ENCODE measurements at places on chromosomes 1 and 21.
A peak's percentile ranks its signal among the peaks of the same experiment; 100 is the strongest.

DNA sequence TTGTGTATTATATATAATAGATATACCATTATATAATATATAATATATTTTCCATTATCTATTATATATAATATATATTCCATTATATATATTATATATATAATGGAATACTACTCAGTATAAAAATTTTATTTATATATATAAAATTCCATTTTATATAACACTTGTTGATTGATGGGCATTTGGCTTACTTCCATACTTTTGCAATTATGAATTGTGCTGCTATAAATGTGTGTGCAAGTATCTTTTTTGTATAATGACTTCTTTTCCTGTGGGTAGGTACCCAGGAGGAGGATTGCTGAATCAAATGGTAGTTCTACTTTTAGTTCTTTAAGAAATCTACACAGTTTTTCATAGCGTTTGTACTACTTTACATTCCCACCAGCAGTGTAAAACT lies 1211.1 kb downstream of the NCAM2 start:
- no peak for DNase-seq

GRCh38 chr1:25757151-25757845 lies 42.7 kb upstream of the SELENON start:
- DNase-seq = no peak

DNA sequence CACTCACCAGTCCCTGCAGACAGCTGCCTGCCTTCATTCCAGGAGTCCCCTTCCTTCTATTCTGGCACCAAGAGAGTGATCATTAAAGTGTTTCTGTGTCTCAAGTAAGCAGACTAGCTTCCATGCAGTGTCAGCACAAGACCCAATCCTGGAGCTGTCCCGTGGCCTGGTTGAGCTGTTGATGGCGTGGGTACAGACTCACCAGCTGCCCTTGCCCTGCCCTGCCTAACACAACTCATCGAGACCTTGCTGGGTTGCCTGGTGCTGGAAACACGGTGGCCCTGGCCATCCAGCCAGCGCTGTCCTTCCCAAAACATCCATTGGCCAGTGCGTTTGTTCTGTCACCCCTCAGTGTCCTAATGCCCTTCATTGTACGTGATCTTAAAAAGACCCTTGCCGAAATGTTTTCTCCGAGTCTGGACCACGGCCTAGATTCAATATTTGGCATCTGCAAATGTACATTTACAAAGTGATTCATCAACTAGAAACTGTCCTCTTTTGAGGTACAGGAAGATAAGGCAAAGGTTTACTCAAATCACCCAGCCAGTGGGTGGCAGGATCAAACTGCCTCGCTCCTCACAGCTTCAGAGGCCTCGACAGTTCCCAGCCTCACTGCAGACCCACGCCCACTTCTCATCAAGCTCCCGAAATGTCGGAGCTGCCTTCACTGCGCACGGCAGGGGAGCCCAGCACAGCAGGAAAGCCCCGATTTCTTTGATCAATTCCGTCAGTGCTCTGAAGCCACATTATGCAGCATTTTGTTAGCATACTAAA lies 494.2 kb downstream of the KIF26B start:
- DNase-seq = no peak

DNA sequence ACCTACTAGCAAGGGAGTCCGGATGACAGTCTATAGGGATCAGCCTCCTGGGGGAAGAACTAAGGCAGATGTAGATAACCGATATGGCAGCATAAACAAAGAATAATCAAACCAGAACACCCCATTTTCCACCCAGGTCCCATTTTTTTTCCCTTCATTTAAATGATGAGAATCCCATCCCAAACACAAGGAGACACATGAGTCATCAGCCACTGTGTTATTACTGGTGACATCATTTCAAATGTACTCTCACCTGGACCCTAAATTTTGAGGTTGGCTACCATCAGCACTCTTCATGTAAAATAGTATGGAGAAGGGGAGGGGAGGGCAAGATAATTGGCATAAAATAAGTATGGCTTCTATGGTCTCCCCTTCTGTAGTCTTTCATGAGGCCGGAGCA lies 108.9 kb upstream of the GUCA2B start:
- DNase-seq = no peak

- peak; percentile 73 for DNase-seq
Measured at GRCh38 chr1:42211224-42211623, 46.7 kb upstream of the GUCA2A start.

DNA sequence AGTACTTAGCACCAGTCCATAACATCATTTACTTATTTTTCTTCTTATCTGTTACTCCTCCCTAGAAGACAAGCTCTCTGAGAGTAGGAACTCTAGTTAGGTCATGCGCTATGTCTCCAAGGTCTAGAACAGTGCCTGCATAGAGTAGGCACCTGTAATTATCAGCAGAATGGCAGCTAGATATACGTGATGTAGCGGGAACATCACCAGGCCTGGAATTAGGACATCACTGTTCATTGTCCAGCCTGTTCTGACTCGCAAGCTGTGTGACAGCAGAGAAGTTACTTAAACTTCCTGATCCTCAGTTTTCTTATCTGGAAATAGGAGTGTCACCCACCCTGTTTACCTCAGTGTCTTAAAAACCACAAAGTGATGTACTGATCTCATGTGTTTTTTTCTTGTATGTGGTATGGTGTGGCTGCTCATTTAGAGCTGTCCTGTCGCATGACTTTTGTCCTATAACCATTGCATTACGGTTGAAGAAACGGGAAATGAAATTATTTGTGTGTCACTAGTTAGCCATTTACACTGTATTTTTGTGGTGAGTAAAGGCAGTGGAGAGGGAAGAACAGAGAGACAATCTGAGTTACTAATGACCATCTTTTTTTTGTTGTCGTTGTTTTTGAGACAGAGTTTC lies 37.1 kb upstream of the EXO1 start:
- DNase-seq = no peak

GRCh38 chr1:2972011-2972878 lies 49.0 kb upstream of the ACTRT2 start:
- no peak for DNase-seq

All from GM23248 (cell line).